Posterior vena cava (tissue), 2 donors: ENCODE measurements at places on chromosomes 12 and 14. TPM values are rescaled to one million over a fixed set of nuclear protein-coding genes. Genes with fewer than 3 reads are reported as not detected.

The OAS3 gene
- total RNA-seq, result 21.1 TPM

The TC2N gene
- 28.3 TPM for total RNA-seq

The DDX54 gene
- total RNA-seq, result 37.0 TPM

The VEZT gene
- total RNA-seq, result 76.6 TPM

The ACSS3 gene
- total RNA-seq, result 13.5 TPM

The LMNTD1 gene
- total RNA-seq, result not detected

The TMEM121 gene
- total RNA-seq, result 2.2 TPM

The IL31 gene
- total RNA-seq, result not detected

The PLA2G1B gene
- total RNA-seq, result 2.0 TPM

The FMNL3 gene
- total RNA-seq, result 16.6 TPM

The CARMIL3 gene
- total RNA-seq, result 0.23 TPM

The GPD1 gene
- total RNA-seq, result 4.5 TPM

The CDKL1 gene
- 10.2 TPM for total RNA-seq

The OR4K15 gene
- total RNA-seq, result not detected

The CAPS2 gene
- 8.6 TPM for total RNA-seq

The TRPV4 gene
- 1.1 TPM for total RNA-seq

The NANOG gene
- 0.56 TPM for total RNA-seq

The TAS2R30 gene
- total RNA-seq, result 4.3 TPM

The CATSPERB gene
- 1.2 TPM for total RNA-seq

The GPR162 gene
- total RNA-seq, result 3.9 TPM

The CLEC12A gene
- total RNA-seq, result 5.0 TPM

The FLVCR2 gene
- total RNA-seq, result 4.8 TPM

The PIANP gene
- not detected for total RNA-seq

The MYRFL gene
- total RNA-seq, result 0.23 TPM

The TAS2R14 gene
- total RNA-seq, result 5.5 TPM

The NAV3 gene
- total RNA-seq, result 13.6 TPM

The PLEKHH1 gene
- 1.4 TPM for total RNA-seq

The PIK3C2G gene
- total RNA-seq, result 0.09 TPM

The USP44 gene
- 1.3 TPM for total RNA-seq

The TCL1B gene
- total RNA-seq, result not detected

The OVCH1 gene
- 1.1 TPM for total RNA-seq

The DDX11 gene
- total RNA-seq, result 16.4 TPM

The ZDHHC22 gene
- not detected for total RNA-seq

The TMEM120B gene
- 7.9 TPM for total RNA-seq

The KRT73 gene
- not detected for total RNA-seq

The NTF3 gene
- 16.1 TPM for total RNA-seq

The TTC8 gene
- total RNA-seq, result 17.0 TPM

The TCL1A gene
- total RNA-seq, result not detected

The PLXNC1 gene
- total RNA-seq, result 9.2 TPM

The KTN1 gene
- 177 TPM for total RNA-seq

The PRPF39 gene
- total RNA-seq, result 30.4 TPM

The GPR65 gene
- 2.4 TPM for total RNA-seq

The SRRM4 gene
- total RNA-seq, result 0.10 TPM

The ATXN7L3B gene
- 15.6 TPM for total RNA-seq

The YBX3 gene
- 386 TPM for total RNA-seq

The STK38L gene
- 93.3 TPM for total RNA-seq

The CD163L1 gene
- 7.7 TPM for total RNA-seq

The TMEM119 gene
- 12.7 TPM for total RNA-seq

The DHRS2 gene
- total RNA-seq, result not detected

The CCDC88C gene
- 14.9 TPM for total RNA-seq

The FAM186B gene
- total RNA-seq, result 0.14 TPM

The TEX22 gene
- 0.23 TPM for total RNA-seq

The KCNC2 gene
- total RNA-seq, result not detected

The ARPC3 gene
- 176 TPM for total RNA-seq
